ENCODE measurements at places on chromosomes 5 and 9. TPM values are rescaled to one million over a fixed set of nuclear protein-coding genes. Genes with fewer than 3 reads are reported as not detected.

CARD19 gene
- total RNA-seq, result 27.5 TPM

IL13 gene
- total RNA-seq, result not detected

NMUR2 gene
- not detected for total RNA-seq

ARHGEF28 gene
- 1.6 TPM for total RNA-seq

ZBTB34 gene
- 5.5 TPM for total RNA-seq

LPCAT1 gene
- total RNA-seq, result 11.5 TPM

DNA sequence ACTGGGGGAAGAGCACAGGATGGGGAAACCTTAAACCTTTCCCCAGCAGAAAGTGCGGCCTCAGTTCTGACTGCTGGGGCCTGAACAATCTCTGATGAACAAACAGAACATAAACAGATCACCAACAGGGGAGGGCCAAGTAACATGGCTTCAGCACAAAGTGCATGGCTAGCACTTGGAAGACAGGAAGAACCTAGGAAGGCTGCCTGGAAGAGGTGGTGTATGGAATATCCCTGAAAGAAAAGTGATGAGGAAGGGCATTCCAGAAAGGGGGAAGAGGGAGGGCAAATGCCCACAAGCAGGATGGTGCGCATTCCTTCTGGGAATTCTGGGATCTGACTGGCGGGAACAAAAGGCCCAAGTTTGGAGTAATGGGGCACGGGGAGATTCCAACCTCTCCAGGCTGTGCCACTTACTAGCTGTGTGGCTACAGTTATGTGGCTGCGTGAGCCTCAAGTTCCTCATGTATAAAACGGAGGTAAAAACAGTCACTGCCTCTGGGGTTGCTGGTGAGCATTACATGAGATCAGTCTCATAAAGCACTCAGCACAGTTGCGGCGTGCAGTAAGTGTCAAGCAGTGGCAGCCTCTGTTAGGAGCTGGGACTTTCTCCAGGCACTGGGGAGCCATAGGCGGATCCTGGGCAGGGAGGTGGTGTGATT, 1.6 kb downstream of the PDGFRB start:
- DNase-seq, result no peak

GRCh38 chr9:128716581-128717254, 7.2 kb downstream of the ZDHHC12 start:
- DNase-seq, result peak; percentile 40

DNA sequence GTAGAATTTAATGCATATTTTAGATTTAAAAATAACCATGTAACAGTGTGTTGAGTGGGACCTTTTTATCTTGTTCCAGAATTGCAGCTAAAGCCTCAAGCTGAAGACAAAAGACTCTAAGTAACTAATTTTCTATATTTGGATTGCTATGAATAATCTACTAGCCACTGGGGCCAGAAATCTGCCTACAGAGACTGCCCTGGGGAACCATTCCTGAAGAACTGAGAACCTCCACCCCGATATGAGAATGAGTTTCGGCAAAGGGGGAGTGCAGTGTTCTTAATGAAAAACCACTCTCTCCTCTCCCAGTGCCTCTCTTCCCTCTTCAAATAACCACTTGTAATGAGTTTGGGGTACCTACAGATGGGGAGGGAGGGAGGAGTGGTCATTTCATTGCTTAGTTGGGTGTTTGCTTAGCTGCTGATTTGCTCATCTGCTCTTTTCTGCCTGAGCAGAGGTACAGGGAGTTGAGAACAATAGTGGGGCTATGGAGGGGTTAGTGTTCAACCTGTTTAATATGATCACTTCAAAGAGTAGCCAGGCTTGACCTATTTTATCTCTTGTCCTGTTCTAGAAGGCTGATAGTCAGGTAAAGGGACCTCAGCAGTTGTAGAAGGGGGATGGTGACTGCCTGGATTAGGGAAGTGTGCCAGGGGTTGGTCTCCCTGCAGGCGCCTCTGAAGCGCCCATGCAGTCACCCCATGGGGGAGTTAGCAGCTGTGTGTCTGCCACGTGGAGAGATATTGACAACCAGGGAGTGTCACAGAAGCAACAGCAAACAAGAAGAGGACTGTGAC, 47.7 kb downstream of the ATG10 start:
- DNase-seq, result no peak

- no peak for DNase-seq
These were observed 42.2 kb upstream of the UGT3A2 start for GRCh38 chr5:36108758-36109460.

DNA sequence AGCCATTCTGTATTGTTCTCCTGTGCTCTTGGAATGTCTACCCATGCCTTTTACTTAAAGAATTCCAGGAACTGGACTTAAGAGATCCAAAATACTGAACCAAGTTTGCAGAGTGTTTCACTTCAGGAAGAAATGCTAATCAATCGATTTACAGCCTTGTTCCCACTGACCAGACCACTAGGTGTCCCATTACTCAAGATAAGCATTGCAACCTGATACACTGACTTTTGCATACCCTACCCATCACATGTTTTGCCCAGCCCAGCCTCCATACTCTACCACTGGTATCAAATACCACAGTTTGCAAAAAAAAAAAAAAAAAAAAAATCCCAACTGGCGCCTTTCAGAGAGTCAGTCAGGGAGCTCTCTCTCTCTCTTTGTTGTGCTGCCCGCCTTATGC, 550.8 kb downstream of the CDH9 start:
- no peak for DNase-seq

GRCh38 chr5:124738681-124739633, 7.5 kb downstream of the ZNF608 start:
- DNase-seq, result no peak

DNA sequence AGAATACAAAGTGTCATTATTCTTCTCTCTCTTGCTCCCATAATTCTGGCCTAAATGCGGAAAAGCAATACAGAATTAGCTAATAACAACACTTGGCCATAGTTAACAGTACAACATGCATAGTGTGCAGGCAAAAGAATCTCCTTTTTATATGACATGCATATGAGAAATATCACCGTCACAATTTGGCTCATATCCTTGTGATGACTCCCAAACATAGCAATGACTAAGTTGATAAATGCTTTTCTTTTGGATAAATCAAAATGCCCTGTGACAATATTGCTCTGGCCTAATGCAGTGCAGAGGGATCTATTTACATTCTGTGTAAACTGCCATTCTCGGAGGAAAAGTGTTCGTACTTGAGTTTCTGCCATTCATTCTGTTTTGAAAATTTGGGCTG, 121.9 kb upstream of the GHR start:
- DNase-seq, result no peak

DNA sequence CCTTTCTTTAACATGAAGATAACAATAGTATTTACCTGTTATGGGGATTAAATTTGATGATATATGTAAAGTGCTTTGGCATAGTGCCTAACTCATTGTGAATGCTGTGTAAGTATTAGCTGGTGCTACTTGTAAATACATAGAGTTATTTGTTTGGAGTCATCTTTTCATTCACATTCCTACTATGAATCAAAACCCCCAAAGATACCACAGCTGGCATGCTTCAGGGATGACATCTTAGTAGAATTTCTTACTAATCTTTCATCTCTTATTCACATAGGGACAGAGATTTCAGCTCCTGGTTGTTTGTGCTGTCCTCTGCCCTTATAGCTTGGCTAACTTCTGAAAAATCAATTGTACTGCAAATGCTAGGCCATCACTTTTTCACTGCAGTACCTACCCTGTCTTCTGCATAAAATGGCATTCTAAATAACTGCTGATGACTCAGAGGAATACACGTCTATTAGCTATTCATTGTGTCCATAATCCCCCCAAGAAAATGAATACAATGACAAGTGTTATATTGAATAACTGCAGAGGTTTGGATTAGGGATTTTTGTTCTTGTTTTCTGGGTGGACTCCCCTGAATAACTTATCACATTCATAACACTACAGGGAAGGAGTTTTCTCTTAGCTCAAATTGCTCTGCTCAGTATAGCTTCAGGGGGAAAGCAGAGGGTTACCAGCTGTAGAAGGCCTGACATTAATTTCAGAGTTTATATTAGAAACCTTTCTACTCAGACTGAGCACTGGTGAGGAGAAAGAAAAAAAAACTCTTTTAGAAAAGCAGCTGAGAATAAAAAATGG, 192.2 kb upstream of the C9orf72 start:
- DNase-seq, result no peak

DNA sequence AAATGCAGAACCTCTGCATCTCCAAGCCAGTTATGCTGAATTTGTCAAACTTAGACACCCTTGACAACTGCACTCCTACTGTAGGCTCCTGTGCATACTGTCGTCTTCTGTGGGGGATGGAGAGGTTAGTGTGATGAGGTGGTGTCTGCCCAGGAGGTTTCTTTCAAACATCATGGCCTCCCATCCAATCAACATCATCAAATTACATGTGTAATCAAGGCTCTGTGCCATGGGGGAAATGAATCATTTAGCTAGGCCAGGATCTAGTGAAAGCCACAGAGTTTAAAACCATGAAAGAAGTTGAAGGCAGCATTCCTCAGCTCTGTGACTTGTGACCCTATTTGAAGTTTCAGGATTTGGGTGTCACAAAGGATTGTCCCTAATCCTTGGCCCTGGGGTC, 240.6 kb downstream of the MARCHF11 start:
- no peak for DNase-seq

DNA sequence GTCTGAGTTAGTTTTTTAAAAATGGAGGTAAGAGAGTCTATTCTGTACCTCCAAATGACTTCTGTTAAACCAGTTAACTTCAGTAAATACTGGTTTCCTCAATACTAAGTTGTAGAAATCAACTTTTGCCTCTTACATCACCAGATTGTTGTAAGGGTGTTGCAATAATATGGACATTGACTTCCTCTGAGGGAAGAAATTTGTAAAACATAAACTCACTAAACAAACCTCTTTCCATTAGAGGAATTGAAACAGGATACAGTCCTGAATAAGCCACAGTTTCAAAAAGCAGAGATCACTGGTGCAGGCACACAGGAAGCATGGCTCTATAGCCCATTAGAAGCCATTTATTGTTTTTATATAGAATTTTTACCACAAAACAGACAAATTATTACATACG, 32.7 kb upstream of the SLCO6A1 start:
- DNase-seq, result no peak

- DNase-seq, result no peak
These were observed 2.3 kb upstream of the PLK2 start for GRCh38 chr5:58462154-58462553.

DNA sequence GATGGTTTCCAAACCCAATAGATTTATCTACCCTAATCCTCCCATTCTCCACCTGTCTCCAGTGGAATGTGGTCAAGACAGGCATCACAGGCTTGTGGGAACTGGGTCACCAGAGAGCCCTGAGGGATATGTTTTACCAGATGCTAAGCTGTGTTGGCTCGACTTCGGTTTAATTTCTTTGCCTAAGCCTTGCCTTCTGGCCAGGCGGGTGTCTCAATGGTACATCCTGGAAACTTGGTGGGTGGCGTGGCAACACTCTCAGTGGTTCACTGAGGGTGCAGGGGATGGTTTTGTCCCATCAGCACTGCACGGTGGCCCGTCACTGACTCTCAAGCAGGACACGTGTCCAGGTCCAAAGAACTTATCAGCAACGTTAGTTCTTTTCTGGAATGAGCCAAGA, 192.2 kb downstream of the TENT4A start:
- DNase-seq, result peak; percentile 59

GRCh38 chr5:10733426-10733825, 27.6 kb downstream of the DAP start:
- DNase-seq, result no peak

GRCh38 chr9:28922891-28923290, 1349.6 kb upstream of the C9orf72 start:
- DNase-seq, result no peak

DNA sequence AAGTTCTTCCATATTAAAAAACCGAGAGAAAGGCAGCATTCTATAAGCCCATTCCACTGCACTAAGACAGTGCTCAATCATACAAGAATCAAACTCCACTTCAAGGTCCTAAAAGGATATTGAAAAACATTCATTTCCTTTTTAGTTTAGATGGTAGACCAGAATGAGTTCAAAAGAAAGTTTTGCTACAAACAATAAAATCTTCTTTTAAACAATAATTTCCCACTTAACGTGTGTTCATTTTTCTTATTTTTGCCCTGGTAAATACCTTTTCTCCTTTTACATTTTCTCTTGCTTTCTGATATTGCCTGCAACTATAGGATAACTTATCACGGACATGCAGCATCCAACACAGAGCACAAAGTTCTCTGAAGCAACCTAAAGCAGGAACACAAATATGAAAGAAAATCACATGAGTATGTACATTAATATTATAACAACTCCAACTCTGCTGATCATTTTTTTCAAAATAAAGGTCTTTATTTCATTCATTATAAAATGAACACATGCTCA, 61.7 kb downstream of the CPLANE1 start:
- DNase-seq, result no peak

DNA sequence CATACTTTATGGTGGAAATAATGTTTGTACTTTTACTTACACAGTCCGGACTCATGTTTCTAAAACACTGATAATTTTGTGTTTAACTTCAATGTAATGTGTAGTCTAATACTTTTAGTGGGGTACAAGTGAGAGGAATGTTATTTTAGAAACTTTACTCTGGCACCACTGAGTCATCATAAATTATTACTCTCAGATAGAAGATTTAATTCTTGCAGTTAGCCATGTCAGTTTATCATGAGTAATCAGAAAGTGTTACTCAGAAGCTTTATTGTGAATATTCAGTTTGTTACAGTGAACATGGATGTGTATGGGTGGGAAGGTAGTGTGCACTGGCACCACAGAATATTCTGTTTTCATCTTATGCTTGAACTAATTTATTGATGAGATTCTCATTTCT, 20.0 kb downstream of the OGN start:
- no peak for DNase-seq

All from Right ventricle myocardium superior (tissue), 1 donor.